ENCODE measurements at places on chromosomes 2 and 18.

DNA sequence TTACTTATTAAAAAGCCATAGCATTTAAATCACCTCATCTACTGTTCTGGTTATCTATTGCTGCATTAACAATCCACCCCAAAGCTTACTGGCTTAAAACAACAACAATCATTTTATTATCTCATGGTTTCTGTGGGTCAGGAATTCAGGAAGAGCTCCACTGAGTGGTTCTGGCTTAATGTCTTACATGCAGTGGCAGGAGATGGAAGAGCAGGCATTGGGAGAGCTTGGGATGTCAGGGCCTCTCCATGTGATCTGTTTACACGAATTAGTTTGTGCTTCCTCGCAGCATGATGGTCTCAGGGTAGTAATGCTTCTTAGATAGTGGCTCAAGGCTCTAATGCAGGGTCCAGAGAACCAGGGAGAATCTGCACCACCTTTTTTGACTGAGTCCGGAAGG lies 14.4 kb upstream of the REL start:
- DNase-seq: no peak

DNA sequence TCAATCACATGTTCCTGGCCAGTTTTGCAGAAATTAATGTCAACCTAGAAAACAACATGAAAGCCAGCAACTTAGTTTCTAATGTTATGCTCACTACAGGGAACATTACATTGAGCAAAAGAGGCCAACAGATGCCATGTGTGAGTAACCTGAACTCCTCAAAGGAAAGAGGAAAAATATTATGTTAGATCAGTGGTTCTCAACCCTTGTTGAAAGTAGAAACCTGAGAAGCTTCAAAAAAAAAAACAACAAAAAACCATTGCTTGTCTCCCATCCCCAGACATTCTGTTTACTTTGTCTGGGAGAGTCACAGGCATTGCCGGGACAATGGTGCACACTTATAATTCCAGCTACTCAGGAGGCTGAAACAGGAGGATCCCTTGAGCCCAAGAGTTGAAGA lies 57.7 kb downstream of the METTL4 start:
- DNase-seq: peak; percentile 7

- no peak for DNase-seq
These were observed 14.6 kb downstream of the NBAS start for GRCh38 chr2:15546297-15547098.

DNA sequence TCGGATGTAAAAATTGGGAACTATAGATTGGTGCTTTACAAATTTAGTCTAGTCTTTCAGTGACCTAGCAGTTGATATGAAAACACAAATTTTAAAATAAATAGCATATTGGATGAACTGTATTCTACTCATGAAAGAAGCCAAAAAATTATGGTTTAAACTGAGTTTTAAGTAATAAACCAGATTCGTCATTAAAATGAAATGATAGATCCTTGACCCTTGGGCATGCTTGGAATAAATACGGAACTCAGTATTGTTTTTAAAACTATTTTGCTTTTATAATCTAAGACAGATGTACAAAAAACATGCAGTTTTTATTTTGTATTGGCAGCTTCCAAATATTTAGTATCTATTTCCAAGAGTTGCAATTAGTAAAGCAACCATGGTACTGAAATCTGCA lies 34.6 kb upstream of the TBR1 start:
- DNase-seq: no peak

Data from fibroblast of skin of right quadriceps (primary cell).